Activated CD8-positive, alpha-beta memory T cell treated with anti-CD3 and anti-CD28 coated beads for 36 hours (primary cell): ENCODE measurements at places on chromosomes 6 and 20. TPM values are rescaled to one million over a fixed set of nuclear protein-coding genes. Genes with fewer than 3 reads are reported as not detected.

The HLA-DOB gene
- total RNA-seq, result 1.2 TPM

The ACTL10 gene
- total RNA-seq, result 4.2 TPM

The CST2 gene
- total RNA-seq, result not detected

The INSM1 gene
- total RNA-seq, result 7.1 TPM

The TSPO2 gene
- total RNA-seq, result not detected

The FOXC1 gene
- 0.08 TPM for total RNA-seq

The TINAG gene
- not detected for total RNA-seq

The C2 gene
- total RNA-seq, result 0.59 TPM

The GJA10 gene
- not detected for total RNA-seq

The EFCAB8 gene
- 0.21 TPM for total RNA-seq
